CD4-positive, alpha-beta T cell (primary cell): ENCODE measurements at places on chromosomes 12 and 14.

GRCh38 chr12:29427964-29428363 lies 47.0 kb upstream of the ERGIC2 start:
- DNase-seq = no peak

GRCh38 chr14:95761436-95761835 lies 47.5 kb upstream of the TCL1A start:
- DNase-seq = no peak

- no peak for DNase-seq
Observed at GRCh38 chr12:110742096-110742717, 484 bp downstream of the PPP1CC start.

- no peak for DNase-seq
Observed at GRCh38 chr14:56899829-56900228, 89.5 kb upstream of the OTX2 start.

DNA sequence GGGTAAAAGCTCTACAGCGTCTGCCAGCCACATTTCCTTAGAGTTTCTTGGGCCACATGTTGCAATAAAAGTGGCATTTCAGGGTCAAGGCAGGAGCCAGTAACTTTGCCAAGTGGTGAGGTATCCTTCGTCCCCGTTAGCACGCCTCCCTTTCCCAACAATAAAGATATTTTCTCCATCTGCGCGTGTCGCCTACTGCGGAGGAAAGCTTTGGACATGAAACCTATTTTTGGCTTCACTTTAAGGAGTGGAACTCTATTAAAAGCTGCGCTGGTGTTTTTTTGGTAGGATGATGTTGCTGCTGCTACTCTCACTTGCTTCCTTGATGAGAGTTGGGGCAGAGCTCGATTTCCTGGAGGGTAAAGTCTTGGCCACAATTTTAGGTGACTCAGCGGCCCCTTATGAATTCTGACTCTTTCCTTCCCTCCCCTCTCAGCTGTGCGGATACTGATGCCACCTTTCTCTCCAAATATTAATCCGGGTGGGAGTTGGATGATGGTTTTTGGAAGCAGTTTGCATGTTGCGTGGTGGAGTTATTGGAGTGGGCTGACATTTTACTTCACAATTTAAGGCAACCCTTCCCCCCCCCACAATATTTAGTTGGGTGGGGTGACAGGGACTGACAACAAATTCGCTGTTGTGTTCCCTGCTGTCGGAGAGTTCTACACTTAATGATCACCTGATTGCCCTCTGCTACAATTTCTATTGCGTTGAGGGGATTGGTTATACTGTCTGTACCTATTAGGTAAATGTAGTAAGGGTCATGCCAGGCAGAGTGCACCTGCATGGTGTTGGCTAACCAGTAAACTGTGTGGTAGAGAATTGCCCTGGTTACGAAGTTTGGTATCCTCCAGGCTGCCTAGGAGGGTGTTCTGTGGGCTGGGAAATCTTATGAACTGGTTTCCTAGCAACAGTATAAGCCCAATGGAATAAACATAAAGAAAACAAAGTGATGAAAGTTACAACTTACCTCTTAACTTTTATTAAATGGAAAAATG lies 1.1 kb downstream of the CCDC91 start:
- DNase-seq = peak; percentile 32

DNA sequence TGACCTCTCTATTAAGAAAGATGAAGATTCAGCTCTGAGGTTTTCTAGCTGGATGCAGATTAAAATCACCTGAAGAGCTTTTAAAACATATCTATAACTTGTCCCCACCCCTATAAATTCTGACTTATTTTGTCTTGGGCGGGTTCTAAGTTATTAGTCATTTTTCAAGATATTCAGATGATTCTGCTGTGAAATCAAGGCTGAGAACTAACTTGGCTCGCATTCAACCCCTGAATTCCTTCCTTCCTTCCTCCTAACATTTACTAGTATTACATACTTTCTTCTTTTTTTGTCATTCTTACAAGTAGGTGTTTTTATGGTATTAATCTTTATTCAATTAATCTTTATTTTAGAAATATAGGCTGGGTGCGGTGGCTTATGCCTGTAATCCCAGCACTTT lies 55.4 kb downstream of the SSPN start:
- DNase-seq = no peak

DNA sequence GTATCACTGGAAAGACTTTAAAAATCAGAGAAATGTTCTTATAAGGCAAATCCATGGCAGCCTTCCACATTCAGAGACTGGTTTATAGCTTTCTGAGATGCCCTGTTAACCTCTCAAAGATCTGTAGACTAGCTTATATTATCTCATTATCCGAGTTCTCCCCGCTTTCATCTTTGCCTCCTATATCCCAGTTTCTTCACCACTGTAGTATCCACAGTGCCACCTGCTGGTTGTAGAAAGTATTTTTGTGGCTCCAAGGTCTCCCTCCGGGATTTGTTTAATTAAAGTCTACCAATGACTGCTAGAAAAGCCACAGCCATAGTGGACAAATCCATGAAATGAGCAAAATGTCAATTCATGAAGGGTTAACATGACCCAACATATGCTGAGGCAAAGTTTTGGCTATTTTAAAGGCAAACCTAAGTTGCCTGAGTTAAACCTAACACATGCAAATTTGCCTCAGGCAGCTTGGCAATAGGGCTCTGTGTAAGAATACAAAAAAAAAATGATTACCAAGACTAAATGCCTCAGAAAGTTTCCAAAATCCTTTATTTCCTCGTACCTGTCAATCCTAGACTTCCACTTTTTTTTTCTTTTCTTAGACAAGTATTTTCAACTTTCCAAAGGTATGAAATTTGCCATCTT lies 218.8 kb upstream of the BMP4 start:
- no peak for DNase-seq

GRCh38 chr14:21528381-21529348 lies 2.5 kb upstream of the SALL2 start:
- DNase-seq = no peak

- no peak for DNase-seq
Observed at GRCh38 chr14:55756557-55756956, 176.6 kb downstream of the KTN1 start.

GRCh38 chr12:20369305-20370013 lies 1.1 kb downstream of the PDE3A start:
- no peak for DNase-seq

- DNase-seq = no peak
Observed at GRCh38 chr14:102493585-102493984, 16.0 kb downstream of the ANKRD9 start.

DNA sequence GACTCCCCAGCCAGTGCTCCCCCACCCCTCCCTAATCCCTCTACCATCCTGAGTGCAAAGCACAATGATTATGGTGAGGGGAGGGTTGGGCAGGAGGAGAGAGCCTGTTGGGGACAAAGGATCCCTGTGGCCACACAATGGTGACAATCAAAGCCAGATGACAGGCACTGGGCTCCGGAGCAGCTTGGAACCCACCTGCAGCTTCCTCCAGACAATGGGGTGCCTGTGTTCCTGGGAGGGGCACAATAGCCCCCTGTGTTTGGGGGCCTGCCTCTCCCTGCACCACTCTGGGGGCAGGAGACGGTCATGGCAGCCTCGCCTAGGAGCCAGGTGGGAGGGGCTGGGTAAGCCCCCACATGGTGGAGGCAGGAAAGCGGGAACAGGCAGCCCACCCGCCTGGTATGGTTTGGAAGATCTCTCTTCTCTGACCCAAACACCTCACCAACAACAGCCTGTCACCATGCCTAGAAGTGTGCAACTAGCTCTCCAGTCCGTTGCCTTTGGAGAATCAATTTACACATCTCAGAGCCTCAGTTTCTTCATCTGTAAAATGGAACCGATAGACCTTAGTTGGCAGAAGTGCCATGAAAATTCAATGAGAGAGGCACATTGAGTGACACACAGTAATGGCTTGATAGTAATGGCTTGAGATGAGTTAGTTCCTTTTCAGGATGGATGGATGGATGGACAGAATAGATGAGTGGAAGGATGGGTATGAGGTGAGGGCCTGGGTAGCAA lies 53.0 kb downstream of the MVK start:
- no peak for DNase-seq

DNA sequence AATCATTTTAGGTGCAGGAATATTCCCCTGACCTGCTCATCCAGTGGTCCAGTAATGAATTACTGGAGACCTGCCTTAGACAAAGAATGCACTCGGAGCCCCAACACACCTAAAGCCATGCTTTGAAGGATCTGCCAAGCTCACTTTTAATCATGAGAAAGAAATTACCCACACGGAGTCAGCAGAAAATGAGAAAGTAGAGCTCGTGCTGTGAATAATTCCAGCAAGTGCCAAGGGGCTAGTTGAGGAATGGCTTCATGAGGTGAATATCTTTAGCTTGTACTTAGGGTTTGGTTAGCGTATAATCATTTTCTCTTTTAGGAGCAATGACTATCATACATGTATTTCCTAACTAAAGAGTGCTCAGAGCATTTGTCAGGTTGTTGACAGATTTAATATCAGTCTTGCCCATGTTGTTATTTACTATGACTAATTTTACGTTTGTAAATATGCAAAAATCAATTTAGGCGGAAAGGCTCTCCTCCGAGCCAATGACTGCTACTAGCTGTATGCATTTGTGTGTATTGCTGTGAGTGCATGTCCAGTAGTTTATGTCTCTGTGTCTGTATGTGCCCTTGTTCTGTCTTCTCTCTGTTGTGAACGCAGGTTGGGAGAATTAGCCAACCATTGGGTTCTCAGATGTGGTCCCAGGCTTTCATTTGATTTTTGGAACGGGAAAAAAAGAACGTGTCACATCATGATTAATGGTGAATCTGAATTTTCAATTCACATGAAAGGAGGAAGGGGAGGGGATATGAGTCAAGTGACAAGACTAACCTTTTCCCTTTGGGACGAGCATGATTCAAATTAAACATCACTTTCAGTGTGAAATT lies 98.4 kb downstream of the RMST start:
- no peak for DNase-seq
